NCI-H526 treated with DMSO at 0.1 percent for 48 hours (cell line): ENCODE measurements at places on chromosomes 13 and 19.
A peak's percentile ranks its signal among the peaks of the same experiment; 100 is the strongest.

GRCh38 chr13:99374994-99375737, 68.0 kb upstream of the GPR183 start:
- DNase-seq = no peak

- DNase-seq = no peak
Observed at GRCh38 chr13:112071723-112072533, 5.0 kb downstream of the SOX1 start.

GRCh38 chr19:47032171-47032811, 12.7 kb downstream of the NPAS1 start:
- peak; percentile 37 for DNase-seq

DNA sequence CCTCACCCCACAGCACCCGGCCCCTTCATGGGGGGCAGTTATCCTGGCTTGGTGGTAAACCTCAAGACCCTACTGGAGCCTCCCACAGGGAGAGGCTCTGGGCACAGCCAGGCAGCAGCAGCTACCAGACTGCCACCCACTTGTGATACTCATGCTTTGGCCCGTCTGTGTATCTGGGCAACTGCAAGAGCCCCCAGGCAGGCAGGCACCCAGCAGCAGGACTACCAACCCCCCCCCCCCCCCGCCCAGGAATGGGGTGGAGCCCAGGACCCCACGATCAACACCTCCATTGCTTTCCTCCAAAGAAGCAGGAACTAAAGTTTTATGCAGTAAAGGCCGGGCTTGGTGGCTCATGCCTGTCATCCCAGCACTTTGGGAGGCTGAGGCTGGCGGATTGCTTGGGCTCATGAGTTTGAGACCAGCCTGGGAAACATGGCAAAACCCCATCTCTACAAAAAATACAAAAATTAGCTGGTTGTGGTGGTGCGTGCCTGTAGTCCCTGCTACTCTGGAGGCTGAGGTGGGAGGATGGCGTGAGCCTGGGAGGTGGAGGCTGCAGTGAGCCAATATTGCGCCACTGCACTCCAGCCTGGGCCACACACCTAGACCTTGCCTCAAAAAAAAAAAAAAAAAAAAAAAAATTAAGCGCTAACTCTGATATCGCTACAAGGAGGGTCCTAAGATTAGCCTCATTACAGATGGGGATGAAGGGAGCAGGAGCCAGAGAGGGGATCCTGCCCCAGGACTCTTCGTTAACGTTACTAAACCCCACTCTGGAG, 1.1 kb upstream of the LYL1 start:
- no peak for DNase-seq

DNA sequence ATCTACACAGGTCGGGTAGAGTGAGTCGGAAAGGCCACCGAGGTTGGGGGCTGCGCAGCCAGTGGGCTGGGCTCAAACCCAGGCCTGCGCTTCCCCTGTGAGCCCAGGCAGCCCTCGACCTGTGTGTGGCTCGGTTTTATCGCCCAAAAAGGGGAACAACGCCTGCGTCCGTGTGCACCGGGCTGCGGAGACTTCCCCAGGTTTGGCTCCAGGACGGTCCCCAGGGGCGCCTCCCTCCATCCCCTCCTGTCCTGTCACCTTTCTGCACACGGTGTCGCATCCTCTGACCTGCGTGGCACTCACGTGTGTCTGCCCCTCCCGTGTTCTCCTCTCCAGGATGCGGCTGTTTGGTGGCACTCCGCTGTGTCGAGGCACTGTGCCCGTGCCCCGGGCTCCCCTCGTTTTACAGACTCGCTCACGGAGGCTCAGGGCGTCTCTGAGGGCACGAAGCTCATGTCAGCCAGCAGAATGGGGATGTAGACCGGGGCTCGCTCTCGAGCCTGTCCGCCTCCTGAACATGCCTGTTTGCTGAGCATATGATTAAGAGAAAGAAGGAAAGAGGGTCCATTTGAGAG, 25.9 kb downstream of the MCF2L start:
- DNase-seq = no peak

DNA sequence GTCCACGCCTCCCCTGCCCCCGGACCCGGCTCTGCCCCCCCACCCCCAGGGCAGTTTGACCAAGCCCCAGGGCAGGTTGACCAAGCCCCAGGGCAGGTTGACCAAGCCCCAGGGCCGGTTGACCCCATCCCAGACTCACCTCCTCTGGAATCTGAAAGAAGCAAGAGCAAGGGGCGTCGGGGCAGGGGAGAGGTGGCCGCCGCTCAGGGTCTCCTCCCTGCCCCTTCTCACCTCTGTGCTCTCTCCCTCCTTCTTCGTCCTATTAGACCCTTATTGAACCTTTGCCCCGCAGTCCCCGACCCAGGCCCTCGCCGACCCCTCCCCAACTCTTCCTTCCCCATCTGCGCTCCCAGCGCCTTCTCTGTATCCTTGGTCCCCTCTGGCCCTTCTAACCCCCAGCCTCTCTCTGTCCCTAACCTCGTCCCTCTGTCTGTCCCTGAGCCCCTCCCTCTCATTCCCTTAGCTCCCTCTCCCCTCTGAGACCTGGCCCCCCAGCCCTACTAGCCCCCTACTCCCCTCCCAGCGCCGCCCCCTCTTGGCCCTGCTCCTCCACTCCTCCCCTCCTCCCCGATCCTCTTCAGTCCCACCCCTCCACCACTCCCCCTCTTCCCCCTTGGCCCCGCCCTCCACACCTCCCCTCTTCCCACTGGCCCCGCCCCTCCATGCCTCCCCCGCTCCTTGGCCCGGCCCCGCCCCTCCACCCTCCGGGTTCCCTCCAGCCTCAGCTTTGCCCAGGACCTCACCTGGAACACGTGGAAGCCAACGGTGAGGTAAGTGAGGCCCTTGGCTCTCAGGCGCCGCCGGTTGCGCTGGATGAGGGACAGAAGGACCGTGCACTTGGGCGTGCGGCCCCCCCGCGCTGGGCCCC, 7.6 kb downstream of the CAPN12 start:
- DNase-seq = no peak

DNA sequence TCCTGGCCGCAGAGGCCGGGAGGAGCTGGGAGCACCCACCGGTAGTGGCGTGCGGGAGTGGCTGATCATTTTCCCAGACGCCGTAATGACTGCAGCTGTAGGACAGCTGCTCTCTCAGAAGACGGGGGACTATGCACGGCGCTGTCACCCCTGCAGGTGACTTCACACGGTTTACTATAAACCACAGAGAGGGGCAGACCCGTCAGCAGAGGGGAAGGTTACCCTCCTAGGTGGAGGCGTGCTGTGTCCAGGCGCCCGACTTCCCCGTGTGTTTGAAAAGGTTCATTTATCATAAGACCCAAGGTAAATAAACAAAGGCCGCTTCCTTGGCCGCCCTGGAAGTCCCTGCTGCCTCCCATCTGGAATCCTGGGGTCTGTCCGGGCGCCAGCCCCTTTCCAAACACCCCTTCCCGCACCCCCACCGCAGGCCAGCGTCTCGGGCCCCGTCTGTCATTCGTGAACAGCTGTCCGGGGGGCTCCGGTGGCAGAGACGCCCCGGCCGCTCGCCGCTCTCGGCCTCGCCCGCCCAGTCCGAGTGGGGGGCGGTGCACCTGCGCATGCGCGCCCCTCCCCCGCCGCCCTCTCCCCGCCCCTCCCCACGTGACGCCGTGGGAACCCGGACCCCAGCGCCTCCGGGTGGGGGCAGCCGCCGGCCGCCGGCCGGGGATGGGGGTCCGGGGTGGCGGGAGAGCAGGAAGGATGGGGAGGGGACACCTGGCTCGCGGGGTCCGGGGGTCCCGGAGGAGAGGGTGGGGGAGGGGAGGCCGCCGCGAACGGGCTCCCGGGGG, 915 bp downstream of the SHC2 start:
- DNase-seq = peak; percentile 60

- DNase-seq = no peak
Observed at GRCh38 chr19:58572818-58573657, at the start of gene MZF1. TSS of gene MZF1 (minus strand) at chr19:58573335. CDS start at chr19:58571389, 1,946 bp downstream.

- DNase-seq = peak; percentile 74
Observed at GRCh38 chr13:27997904-27998522, 9.5 kb upstream of the URAD start.

GRCh38 chr19:34725400-34725799, 8.6 kb upstream of the ZNF181 start:
- no peak for DNase-seq

DNA sequence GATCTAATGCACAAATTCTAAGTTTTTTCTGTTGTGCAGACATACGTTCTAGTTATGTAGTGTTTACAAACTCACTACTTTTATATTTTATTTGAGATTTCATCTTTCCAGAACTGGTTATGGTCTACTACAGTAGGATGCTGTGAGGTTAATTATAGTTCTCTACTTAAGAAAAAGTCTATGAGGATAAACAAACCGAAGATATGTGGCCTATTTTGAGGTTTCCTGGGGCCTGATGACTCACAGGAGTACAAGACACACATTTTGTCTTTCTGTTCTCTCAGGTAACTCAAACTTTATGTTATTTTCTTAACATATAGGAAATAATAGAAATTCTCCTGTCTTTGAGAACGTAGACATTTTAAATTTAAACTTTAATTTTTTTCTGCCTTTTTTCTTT, 45.1 kb downstream of the PCDH20 start:
- DNase-seq = no peak

DNA sequence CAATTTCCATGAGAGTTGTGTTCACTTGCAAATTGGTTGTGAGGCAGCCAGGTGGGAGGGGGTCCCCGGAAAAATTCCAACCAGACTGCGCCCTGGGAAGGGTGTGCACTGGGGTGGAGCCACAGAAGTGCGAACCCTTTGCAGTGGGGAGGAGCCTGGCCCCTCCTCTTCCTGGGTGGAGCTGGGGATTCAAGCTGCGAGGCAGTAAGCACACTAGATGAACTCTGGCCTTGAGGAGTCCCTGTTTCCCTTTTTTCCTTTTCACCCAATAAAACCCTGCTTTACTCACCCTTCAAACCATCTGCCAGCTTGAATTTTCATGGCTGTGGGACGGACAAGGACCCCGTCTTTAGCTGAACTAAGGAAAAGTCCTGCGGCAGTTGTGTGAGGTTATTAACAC, 31.0 kb upstream of the MBNL2 start:
- DNase-seq = no peak

DNA sequence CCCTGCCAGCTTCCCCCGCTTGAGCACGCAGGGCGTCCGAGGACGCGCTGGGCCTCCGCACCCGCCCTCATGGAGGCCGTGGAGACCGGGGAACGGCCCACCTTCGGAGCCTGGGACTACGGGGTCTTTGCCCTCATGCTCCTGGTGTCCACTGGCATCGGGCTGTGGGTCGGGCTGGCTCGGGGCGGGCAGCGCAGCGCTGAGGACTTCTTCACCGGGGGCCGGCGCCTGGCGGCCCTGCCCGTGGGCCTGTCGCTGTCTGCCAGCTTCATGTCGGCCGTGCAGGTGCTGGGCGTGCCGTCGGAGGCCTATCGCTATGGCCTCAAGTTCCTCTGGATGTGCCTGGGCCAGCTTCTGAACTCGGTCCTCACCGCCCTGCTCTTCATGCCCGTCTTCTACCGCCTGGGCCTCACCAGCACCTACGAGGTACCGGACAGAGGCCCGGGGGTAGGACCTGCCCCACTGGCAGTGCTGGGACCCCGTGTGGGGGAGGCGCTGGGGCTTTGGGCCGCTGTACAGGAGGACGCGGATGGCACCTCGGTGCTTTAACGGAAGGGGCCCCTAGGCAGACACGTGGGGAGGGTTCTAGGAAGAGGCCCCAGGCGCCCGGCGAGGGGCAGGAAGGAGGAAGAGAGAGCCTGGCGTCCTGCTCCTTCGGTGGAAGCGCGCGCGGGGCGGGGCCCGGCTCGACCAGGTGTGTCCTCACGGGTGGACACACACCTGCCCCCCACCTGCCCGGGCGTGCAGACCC, 681 bp downstream of the SLC5A5 start:
- no peak for DNase-seq

GRCh38 chr13:50318887-50319286, 303.6 kb downstream of the KCNRG start:
- DNase-seq = no peak

- peak; percentile 90 for DNase-seq
Observed at GRCh38 chr19:46674416-46675178, 13.6 kb upstream of the DACT3 start.

DNA sequence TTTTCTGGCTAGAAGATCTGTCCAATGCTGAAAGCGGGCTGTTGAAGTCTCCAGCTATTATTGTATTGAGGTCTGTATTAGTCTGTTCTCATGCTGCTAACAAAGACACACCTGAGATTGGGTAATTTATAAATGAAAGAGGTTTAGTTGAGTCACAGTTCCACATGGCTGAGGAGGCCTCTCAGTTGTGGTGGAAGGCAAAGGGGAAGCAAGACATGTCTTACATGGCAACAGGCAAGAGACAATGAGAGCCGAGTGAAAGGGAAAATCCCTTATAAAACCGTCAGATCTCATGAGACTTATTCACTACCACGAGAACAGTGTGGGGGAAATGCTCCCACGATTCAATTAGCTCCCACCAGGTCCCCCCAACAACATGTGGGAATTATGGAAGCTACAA, 980.4 kb downstream of the SLITRK5 start:
- no peak for DNase-seq

DNA sequence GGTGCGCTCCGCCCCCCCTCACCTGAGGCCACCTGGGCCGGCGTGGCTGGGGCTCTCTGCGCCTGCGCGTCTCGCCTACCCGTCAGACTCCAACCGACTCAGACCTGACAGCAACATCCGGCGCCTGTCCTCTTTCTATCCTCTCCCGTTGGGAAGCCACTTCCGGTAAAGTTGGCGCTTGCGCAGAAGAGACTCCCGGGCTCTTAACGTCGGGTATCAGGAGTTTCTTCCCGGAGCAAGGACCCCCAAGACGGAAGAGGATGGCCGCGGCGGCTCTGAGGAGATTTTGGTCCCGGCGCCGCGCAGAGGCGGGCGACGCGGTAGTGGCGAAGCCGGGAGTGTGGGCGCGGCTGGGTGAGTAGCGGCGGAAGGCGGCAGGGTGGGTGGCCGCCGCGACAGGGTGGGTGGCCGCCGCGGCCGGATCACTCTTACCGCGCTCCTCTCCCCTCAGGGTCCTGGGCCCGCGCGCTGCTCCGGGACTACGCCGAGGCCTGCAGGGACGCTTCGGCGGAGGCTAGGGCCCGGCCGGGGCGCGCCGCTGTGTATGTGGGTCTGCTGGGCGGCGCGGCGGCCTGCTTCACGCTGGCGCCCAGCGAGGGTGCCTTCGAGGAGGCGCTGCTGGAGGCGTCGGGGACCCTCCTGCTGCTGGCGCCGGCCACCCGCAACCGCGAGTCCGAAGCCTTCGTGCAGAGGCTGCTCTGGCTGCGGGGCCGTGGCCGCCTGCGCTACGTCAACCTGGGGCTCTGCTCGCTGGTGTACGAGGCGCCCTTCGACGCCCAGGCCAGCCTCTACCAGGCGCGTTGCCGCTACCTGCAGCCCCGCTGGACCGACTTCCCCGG, at the start of the genes TIMM29 and YIPF2:
Gene TIMM29, plus strand, starts transcription at position 249 of the 839 bp plus-strand sequence. Its CDS starts 12 bp downstream, at position 261.
Gene YIPF2, minus strand, starts transcription at position 77 of the 839 bp plus-strand sequence. CDS start 229 bp downstream, outside the sequence.
- DNase-seq = peak; percentile 91

DNA sequence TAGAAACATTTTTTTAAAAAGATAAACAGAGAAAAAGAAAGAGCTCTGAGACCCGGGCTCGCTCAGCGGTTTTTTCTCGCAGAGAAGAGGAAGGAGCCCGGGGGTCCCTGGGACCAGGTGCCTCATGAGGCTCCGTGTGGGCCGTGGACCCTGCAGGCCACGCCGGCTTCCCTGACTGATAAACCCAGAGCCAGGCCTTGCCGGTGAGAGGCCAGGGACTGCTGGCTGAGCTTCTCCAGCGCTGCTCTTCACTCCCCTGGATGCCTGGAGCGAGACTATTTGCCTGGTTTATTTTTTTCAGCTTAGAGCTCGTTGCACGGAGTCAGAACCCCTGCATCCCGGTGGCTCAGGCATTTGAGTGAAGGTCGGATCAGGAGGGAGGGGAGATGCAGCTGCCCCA, 53.4 kb upstream of the F7 start:
- no peak for DNase-seq

GRCh38 chr13:43652760-43653159, 134.0 kb downstream of the ENOX1 start:
- DNase-seq = peak; percentile 21

GRCh38 chr13:77372275-77372674, 45.4 kb upstream of the MYCBP2 start:
- no peak for DNase-seq
